Endothelial cell (in vitro differentiated cells): ENCODE measurements at places on chromosomes 3 and 15.

GRCh38 chr3:12027184-12027846, 23.1 kb downstream of the SYN2 start:
- no peak for DNase-seq

DNA sequence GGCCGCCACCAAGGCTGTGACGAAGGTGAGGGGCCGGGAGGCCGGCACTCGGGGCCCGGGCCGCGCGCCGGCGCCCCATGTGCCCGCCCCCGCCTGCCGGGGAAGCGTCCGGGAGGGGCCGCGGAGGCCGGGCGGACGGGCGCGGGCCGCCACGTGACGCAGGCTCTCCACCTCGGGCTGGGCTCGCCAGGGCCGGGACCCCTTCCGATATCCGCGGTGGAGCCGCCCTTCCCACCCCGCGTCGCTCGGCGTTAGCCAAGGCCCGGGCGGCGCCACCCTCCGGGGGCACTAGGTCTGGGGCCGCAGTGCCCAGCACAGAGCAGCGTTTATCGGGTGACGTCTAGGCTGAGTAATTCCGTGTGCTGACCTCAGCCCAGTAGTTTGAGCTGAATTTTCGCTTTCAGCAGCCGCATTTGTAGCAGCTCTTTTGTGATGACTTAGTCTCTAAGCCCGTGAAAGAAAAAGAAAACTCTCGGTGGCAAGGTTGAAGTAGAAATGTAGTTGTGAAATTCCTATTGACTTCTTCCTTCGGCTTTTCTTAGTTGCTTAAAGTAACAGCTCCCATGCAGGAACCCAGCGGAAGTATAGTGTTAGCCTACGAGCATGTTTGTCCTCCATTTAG, 885 bp downstream of the CDV3 start:
- DNase-seq: peak; percentile 76

GRCh38 chr3:2783261-2783660, 326.9 kb downstream of the IL5RA start:
- DNase-seq: no peak

DNA sequence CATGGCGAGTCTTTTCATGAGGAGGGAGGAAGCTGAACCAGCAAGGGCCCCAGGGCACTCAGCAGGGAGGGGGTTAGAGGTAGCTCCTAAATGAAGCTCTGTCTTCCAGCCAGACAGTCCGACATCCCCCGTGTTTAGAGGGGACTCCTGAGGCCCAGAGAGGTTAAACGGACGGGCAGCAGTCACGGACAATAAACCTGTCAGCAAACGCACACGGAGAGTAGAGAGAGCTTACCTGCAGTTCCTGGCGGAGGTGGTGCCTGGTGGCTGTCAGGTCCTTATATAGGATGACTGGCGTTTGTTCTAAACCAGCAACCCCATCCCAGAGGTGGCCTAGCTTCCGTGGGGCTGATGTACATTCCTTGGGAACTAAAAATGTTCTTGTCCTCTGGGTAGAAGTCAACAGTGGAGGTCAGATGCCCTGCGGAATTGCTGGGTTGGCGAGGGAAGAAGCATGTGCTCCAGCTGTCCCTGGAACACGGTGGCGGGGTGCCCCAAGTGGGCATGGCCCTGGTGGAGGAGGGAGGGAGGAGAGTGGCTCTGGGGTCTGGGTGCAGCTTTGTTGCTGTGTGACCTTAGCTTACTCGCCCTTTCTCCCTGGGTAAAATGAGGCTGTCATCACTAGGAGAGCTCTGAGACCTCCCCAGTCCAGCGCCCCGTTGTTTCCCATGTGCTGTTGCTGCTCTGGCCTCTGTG, 2.1 kb downstream of the GHRL start:
- DNase-seq: no peak

- DNase-seq: no peak
Measured at GRCh38 chr15:63086271-63086670, 35.4 kb upstream of the LACTB start.

GRCh38 chr15:49380912-49381311, 42.1 kb upstream of the FGF7 start:
- DNase-seq: no peak

GRCh38 chr3:45002720-45003119, 23.4 kb upstream of the CLEC3B start:
- DNase-seq: no peak

- DNase-seq: no peak
Measured at GRCh38 chr3:58065700-58066167, 57.5 kb downstream of the FLNB start.

GRCh38 chr3:152491922-152492321, 223.2 kb downstream of the MBNL1 start:
- no peak for DNase-seq

GRCh38 chr3:175325440-175325839, 466.3 kb downstream of the NAALADL2 start:
- DNase-seq: no peak

- no peak for DNase-seq
Measured at GRCh38 chr15:63895194-63895593, 61.4 kb upstream of the HERC1 start.

DNA sequence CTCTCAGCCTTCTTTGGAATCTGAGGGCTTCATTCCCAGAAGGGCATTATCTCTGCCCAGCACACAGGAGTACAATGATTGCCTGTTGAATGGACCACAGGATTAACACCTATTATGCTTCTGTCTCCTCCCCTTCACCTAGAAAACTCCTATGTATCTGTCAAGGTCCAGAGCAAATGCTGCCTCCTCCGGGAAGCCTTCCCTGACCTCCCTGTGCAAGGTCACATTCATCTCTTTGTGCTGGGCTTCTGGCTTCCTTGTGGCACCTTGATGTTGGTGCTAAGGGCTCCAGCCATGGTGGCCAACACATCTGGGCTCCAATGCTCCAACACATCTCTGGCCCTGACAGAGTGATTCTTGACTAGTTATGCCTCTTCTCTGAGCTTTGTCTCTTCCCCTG, 49.9 kb upstream of the ATP2B2 start:
- no peak for DNase-seq

DNA sequence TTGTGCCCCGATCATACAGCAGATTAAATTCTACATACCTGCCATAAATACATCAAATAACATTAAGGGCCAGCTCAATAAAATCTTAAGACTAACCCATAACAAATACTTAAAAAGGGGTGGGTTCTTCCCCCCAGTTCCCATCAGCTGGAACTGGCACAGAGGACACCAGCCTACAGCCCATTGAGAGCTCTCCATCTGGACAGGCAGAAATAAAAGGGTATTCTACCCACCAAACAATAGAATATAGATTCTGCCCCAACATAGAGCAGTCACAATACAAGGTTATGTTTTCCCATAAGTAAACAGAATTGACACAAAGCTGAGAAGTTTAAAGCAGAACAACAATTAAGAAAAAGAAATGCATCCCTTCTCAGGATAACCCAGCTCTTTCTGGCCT, 11.9 kb downstream of the CPOX start:
- no peak for DNase-seq

GRCh38 chr15:48411971-48412591, 80.9 kb downstream of the DUT start:
- no peak for DNase-seq

- no peak for DNase-seq
Measured at GRCh38 chr15:94077938-94078337, 153.4 kb upstream of the MCTP2 start.

DNA sequence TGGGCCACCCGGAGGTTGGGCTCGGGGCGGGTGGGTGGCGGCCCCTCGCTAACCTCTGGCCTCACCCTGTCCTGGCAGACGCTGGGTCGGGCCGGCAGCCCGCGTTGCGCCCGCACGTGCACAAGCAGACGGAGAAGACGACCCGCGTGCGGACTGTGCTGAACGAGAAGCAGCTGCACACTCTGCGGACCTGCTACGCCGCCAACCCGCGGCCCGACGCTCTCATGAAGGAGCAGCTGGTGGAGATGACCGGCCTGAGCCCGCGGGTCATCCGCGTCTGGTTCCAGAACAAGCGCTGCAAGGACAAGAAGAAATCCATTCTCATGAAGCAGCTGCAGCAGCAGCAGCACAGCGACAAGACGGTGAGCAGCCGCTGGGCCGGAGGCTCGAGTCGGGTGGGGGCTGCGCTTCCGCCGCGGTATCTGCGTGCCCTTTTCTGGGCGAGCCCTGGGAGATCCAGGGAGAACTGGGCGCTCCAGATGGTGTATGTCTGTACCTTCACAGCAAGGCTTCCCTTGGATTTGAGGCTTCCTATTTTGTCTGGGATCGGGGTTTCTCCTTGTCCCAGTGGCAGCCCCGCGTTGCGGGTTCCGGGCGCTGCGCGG, 3.7 kb downstream of the ISL2 start:
- no peak for DNase-seq

GRCh38 chr15:39397883-39398282, 183.0 kb upstream of the THBS1 start:
- no peak for DNase-seq

- DNase-seq: no peak
Measured at GRCh38 chr3:46905661-46906451, 28.3 kb downstream of the PTH1R start.

GRCh38 chr3:71423151-71423906, 160.2 kb downstream of the FOXP1 start:
- DNase-seq: no peak

GRCh38 chr3:99559196-99559595, 79.2 kb upstream of the COL8A1 start:
- no peak for DNase-seq

DNA sequence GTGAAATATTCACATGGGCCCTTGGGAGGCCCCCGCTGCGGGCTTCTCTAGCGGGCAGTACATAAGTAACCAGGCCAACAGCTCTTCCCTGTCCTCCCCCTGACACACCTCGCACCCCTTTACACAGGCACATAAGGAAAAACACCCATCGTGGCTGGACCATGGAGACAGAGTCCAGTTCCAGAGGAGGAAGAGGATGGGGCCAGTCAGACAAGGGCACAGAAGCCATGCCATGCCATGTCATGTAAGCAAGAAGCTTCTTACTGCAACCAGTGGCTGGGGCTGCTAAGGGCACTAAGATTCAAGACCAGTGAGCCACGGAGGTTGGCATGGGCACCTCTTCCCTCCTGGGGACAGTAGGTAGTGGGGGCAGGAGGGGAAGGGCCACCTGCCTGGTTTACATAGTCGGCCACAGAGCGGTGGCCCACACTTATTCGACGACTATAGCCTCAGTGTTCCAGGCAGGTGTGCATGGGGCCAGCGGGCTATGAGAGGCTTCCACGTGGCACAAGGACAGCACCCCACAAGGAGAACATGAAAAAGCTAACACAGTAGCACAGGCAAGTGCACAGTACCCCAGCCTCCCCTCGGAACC, 5.7 kb upstream of the CYP11A1 start:
- no peak for DNase-seq

GRCh38 chr3:28574036-28574435, 225.4 kb upstream of the AZI2 start:
- no peak for DNase-seq

DNA sequence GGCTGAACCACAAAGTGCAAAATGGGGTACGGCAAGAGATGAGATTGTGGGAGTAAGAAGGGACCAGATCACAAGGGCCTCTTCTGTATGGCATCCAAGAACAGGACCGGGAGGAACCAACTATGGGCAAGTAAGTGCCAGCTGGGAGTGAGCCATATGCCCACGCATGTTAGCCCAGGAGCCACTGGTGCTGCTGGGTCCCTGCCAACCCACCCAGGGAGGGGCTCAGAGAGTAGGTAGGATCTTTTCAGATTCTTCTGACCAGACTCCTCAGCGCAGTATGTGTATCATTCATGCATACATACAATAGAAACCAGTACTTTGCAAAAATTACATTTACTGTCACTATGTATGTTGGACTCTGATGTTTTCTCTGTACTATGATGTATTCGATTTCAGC, 54.0 kb downstream of the RAB11A start:
- DNase-seq: no peak

DNA sequence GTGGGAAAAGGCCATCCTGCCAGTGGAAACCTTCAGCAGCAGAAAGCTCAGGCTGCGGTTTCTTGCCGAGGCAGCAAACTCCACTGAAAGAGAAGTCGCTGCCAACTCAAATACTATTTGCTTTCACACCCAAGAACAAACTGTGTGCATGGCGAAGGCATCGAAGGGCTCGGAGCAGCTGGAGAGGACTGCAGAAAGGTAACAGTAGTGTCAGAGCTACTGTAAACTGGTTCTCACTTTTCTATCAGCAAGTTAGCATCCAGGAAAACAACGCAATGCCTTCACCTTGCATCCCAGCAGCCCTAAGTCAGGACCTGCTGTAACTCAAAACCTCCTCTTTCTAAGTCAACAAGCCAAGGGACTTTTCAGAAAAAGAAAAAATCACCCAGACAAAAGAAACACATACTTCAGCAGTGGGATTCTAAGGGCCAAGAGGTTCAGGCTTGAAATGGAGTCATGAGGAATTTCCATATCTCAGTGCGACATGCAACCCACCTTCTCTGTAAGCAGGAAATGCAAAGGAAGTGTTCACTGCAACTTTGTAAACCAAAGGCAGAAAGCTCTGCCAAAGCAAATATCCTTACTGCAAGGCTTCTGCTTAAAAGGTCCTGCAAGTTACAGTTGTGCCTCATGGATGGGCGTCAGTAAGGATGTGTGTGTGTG, 193.5 kb downstream of the FOXP1 start:
- DNase-seq: peak; percentile 39

DNA sequence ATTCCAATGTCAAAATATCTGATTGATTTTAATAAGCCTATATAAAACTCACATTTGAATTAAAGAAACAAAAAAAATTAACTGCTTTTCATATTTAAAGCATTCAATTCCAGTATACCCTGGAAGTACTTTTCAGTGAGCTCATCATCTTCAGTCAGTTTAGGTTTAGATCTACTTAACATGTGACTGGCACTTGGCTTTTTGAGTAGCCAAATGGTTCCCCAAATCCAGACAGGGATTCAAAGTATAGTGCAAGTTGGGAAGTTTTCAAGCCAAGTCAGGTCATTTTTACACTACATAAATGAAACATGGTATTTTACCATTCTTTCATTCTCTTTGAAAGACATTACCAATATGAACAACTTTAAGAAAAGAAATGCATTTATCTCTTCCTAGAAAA, 57.5 kb downstream of the ATP8B4 start:
- no peak for DNase-seq

GRCh38 chr3:94431876-94432570, 369.2 kb downstream of the NSUN3 start:
- DNase-seq: no peak

DNA sequence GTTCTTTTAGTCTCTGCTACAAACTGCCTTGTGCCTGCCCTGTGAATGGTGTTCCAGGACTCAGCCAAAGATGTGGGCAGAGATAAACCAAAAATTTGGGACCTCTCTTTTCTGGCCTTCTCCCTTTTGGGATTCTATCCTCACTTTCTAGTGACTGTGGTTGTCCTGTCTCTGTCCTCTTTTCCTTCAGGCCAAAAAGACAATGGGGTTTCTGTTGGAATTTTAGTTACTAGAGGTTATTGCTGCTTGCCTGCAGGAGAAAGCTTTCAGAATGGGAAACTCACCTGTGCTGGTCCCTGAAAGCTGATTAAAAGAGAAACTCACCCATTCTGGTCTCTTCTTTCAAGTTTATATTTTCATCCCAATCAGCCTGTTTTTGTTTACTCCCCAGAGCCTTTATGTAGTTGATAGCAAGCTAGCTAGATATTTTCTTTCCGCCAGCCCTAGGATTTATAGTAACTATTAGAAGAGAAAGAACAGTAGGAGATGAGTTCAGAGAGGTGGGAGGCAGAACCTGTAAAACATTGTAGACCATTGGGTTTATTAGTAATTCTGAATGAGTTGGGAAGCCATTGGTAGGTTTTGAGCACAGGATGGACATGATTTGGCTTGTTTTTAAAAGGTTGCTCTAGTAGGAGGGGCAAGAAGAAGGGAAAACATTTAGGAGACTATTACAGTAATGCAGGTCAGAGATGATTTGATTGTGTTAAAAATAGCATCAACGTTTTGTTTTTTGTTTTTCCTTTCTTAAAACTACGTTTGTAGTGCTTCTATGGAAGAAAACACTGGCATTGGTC, 138.9 kb downstream of the TCF12 start:
- no peak for DNase-seq

GRCh38 chr15:47724346-47724745, 7.0 kb downstream of the SEMA6D start:
- DNase-seq: no peak
